A549 treated with Mapracorat at 1 μM for 4 hours (cell line): ENCODE measurements at places on chromosomes 5 and 9. TPM values are rescaled to one million over a fixed set of nuclear protein-coding genes. Genes with fewer than 3 reads are reported as not detected.

Gene DMRTA1
- 0.58 to 0.83 TPM (median 0.70 TPM) in 5 replicates for total RNA-seq

Gene PCDHGA8
- total RNA-seq: 0.02 to 0.06 TPM (median 0.06 TPM) in 3 of 5 replicates, not detected in the others

Gene POU4F3
- 0.07 to 0.26 TPM (median 0.09 TPM) in 5 replicates for total RNA-seq

Gene CTNNA1
- total RNA-seq: 183 to 197 TPM (median 193 TPM) in 5 replicates

Gene LHFPL2
- total RNA-seq: 54.6 to 67.2 TPM (median 61.2 TPM) in 5 replicates
